Natural killer cell treated with Interleukin-12 subunit alpha and Interleukin-12 subunit beta and Interleukin-15 and Interleukin-18, amount 100 ng/mL, for 72 hours (primary cell): ENCODE measurements at places on chromosomes 1 and 21.

DNA sequence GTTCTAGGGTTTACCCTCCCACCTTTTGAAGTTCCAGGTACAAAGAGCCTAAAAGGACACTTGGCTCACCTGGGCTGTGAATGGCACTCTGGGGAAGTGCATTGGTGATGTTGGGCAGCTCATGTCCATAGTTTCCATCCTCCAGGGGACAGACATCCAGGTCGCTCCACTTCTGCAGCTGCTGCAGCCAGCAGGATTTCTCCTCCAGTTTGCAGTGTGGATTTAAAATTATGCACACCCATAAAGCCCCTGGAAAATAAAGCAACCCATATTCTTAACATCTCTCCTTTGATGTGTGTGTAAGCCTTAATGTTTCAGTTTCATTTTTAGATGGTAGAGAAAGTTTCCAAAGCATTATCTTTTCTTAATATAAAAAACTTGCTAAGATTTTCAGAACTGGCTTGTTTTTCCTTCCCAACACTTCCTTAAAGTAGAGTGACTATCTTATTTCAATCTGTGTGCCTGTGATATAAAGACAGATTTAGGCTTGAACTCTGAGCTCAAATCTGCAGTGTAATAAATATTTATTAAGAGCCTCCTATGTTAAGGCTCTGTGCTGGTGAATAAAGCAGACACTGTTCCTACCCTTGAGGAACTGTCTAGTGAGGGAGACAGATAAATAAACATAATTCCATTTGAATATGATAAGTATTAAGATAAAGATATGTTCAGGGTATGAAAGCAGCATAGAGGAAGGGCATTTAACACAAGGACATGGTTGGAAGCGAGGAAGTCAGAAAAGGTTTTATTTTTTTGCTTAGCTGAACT is 39.1 kb downstream of the UROD start:
- no peak for DNase-seq

DNA sequence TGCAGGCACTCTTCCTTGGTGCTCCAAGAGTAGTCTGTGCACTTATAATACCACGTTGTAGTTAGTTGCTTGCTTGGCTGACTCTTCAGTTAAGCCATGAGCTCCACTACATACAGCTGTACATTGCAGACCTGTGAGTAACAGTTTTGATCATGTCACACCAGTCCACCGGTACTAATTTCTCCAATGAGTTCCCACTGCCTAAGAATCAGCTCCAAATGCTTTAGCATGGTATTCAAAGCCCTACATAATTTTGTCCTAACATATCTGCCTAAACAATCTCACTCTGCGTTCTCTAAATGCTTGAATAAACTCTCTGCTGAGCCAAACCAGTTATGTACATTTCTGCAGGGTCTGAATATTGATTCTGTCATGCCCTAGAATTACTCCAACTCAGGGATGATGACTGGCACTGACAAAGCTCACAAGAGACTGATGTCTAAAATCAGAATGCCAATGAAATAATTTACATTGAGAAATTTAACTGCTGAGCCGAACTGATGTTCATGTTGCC is 200.7 kb downstream of the LHX8 start:
- DNase-seq = no peak

DNA sequence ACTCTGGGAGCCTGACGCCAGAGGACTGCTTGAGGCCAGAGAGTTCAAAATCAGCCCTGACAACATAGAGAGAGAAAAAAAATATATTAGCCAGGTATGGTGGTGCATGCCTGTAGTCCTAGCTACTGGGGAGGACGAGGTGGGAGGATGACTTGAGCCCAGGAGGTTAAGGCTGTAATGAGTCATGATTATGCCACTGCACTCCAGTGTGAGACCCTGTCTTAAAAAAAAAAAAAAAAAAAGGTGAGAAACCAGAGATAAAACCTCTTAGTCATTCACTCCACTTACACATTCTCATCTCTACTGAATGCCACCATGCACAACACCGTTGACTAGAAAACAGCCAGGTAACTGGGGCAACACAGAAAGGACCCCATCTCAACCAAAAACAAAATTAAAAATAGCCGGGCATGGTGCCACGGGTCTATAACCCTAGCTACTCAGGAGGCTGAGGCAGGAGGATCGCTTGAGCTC is 178.1 kb downstream of the SLC45A1 start:
- no peak for DNase-seq

- DNase-seq = no peak
Observed at GRCh38 chr1:107976836-107977235, 11.9 kb upstream of the VAV3 start.

DNA sequence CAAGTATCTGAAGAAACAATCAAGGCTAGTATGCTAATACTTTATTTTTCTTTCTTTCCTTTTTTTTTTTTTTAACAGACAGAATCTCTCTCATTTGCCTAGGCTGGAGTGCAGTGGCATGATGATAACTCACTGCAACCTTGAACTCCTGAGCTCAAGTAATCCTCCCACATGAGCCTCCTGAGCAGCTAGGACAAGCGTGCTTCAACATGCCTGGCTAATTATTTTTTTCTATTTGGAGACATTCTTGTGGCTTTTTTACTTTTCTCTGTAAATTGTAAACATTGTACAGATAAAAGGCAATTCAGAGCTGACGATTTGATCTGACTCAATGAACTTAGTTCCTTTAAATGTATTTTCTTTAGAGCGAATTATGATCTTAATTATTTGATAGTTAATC is 41.4 kb downstream of the CCDC18 start:
- no peak for DNase-seq

- DNase-seq = peak; percentile 29
Observed at GRCh38 chr1:227761621-227762230, 26.5 kb downstream of the SNAP47 start.

DNA sequence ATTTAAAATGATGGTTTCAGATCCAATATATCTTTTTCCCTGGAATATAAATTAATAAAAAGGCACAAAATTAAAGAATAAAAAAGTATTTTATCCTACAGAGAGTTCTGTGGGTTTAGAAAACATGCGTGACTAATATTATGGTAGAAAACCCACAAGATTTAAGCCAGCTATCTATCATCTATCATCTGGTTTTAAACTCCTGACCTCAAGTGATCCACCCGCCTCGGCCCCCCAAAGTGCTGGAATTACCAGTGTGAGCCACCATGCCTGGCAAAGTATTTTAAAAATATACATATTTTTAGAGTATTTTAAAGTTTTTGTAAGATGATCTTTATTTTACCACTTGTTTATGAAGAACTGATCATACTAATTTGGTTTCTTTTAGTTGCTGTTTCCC is 79.5 kb downstream of the NRIP1 start:
- no peak for DNase-seq

DNA sequence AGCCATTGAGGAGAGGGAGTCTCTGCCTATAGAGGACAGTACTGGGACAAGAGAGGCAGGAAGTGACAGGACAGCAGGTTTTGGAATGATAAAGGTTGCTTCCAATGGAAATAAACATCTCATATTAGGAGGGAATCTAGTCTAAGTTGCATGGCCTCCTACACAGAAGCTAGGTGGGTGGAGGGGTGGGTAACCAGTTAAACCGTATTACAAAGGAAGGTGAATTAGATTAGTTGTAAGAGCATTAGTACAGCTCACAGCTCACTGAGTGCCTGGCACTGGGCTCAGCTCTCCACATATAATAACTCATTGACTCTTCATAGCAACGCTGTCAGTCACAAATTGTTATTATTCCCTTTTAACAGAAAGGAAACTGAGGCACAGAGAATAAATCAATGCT is 468.1 kb downstream of the PTPRU start:
- DNase-seq = no peak

- no peak for DNase-seq
Observed at GRCh38 chr1:62467092-62467491, 30.2 kb downstream of the USP1 start.

DNA sequence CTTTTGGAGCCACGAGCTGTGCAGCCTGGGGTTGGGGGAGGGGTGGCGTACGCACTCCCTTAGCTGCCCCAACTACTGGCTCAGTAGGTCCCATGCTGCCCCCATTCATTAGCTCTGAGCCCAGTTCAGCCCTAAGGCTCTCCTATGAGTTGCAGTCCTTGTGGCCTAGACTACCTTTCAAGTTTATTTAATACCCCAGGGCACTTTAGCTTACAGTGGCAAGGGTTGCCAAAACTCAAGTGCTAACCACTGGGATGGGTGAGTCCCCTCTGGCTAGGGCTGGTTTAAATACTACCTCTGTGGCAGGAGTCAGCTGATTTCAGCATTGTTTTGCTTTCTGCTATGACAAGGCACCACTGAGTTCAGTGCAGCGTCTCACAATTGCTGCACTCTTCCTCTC is 118.2 kb downstream of the ODF2L start:
- DNase-seq = no peak

DNA sequence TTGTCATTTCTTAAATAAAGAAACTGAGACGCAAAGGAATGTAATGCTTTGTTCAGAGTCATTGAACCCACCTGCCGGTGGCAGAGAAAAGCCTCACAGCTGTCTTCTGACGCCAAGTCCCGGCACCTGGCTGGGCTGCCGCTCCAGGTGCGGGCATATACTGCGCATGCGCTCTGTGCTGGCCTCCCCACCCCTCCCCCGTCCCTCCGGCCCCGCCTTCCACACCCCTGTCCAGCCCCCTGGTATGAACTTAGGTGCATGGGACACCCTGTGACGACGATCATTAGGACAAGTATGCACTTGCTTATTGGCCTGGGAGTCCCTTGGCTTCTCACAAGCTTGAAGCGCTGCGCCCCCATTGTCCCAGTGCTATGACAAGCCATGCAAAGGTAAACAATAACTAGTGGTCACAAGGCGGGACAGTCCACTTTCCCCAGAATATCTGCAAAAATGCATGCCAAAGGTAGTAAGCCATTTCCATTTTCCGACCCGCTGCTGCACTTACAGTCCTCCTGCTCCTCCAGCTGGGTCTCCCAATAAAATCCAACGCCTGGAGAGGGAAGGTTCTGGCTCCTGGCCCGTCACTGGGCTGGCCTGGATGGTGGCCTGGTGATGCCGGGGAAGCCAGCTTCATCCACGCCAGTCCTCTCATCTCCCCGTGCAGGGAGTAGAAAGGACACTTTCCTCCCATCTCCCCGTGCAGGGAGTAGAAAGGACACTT is 100.4 kb downstream of the PSMG1 start:
- no peak for DNase-seq

DNA sequence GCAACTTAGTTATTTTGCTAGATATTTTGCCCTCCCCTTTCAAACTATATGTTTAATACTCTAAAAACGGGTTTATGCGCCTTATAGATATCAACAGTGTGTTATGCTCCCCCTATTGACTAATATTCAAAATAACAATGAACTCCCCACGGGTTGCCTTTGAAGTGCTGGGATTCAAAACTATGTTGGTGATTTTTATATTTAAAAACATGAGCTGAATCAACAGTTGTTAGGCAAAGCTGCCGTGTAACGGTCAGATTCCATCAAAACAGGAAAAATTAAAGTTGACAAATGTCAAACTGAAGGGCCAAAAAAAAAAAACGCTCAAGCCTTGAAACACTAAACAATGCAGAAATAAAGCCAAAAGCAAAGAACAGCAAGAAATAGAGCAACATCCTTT is 2.5 kb downstream of the TGFBR3 start:
- no peak for DNase-seq

DNA sequence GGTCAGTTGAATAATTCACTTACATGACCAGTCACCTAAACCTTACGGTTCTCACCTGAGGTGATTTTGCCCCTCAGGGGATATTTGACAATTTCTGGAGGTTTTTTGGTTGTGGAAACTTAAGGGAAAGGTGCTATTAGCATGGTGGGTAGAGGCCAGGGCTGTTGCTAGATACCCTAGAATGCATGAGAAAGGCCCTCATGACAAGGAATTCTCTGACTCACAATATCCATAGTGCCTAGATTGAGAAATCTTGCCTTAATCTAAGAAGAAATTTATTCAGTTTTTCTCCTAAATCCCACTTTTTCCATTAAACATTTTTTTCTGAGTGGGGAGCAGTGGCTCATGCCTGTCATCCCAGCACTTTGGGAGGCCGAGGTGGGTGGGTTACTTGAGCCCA is 119.7 kb downstream of the TGFB2 start:
- no peak for DNase-seq

DNA sequence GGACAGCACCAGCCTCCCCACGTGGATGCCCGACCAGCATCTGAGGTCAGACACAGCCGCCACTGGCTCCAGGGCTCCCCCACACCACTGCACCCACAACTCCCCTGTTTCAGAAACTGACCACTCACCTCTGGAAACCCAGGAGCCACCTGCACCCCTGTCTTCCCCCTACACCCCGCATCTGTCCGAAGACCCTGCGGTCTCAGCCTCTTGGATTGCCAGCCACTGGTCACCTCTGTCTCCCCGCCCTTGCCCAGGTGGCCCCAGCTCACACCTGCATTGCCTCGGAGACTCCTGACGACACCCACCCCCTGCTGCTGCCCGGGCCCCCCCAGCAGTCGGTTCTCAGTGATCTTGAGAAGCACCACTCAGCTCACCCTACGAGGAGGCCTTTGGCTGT is 21.3 kb upstream of the NPHP4 start:
- no peak for DNase-seq

- DNase-seq = no peak
Observed at GRCh38 chr1:232287676-232288569, 342.0 kb downstream of the SIPA1L2 start.

DNA sequence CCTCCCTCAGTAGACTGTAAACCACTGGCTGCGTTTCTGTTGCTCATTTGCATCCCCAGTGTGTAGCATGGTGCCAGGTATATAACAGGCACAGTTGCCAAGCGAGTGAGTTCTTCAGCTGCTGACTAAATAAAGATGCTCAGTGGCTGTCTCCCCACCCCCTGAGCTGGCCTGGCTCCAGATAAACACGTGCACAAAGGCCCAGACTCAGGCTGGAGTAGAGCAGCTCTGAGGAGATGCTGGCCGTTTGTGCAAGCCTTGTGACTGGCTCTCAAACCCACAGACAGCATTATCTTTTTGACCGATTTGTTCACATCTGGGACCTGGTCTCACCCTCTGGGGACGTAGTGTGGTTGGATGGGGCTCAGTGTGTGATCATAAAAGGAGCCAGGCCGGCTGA is 7.1 kb downstream of the CHRNB2 start:
- no peak for DNase-seq
